ENCODE measurements at places on chromosomes 6 and 20.

GRCh38 chr6:130906736-130907381 is 79.7 kb downstream of the SMLR1 start:
- peak; percentile 34 for DNase-seq

DNA sequence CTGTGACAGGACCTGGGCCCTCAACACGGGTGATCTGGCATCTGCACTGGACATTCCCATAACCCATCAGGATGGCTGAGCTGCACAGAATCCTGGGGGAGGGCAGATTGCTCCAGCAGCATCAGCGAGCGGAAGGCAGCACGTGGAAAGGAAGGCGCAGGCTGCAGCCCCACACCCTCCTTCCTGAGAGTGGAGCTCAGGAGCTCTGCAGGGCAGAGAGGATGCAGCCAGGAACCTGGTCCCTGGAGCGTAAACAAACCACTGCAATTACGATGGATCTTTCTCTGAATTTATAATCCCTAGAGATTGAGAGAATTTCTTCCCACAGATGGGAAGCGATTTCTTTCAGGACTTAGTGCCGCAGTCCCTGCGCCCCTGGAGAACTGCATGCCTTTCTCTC is 39.7 kb upstream of the EMILIN3 start:
- no peak for DNase-seq

DNA sequence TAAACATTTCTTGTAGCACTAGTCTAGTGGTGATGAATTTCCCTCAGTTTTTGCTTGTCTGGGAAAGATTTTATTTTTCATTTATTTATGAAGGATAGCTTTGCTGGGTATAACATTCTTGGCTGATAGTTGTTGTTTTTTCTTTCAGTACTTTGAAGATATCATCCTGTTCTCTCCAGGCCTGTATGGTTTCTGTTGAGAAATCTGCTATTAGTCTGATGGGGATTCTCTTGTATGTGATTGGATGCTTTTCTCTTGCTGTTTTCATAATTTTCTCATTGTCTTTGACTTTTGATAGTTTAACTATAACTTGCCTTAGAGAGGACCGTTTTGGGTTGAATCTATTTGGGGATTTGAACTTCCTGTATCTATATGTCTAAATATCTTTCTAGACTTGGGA is 207.1 kb downstream of the PACRG start:
- no peak for DNase-seq

DNA sequence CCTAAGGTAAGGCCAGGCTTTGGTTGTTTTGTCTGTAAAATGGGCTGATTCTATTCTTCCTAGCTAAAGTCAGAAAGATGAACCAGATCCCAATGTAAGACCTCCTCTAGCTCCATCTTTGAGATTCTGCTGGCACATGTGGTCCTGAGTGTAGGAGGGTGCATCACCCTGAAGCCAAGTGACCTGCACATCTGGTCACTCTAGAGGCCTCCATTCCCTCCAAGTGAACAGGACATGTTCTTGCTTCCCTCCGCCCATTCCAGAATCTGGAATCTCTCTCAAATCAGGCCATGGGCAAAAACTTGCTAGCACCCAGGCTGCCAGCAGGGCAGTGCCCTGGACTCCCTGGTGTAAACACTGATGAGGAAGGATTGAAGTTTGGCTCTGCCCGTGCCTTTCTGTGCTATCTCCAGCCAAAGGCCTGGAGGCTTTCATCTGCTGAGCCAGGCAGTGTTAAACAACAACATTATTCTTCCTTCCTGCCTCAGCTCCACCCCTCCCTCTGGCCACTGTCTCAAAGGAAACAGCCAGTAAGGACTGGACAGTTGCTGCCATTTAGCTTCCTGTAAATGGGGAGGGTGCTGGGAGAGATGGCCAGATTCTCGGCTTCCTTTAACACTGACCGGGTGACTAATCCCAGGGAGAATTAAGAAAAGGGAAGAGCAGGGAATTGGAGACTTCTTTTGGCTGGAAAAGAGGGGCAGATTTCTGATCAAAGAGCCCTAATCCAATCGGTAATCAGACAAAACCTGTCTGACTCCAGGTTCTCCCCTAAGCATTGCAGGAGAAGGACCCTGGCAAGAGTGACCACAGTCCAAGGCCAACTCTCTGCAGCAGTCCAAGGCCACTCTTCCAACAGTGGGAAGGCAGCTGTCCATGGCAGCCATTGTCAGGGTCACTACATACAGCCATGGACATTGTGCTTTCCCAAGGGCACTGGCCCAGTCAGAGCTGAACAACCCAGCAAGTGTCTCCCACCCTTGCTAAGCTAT is 19.5 kb upstream of the ADGRF1 start:
- DNase-seq, result no peak

- DNase-seq, result no peak
These were observed 99.2 kb downstream of the LCA5 start for GRCh38 chr6:79438030-79438429.

GRCh38 chr6:32439602-32440214 is at the start of gene HLA-DRA:
TSS of gene HLA-DRA (plus strand) at chr6:32439887. CDS start at chr6:32439951, 64 bp downstream.
- peak; percentile 8 for DNase-seq

- peak; percentile 93 for DNase-seq
These were observed 10.9 kb downstream of the ZNF217 start for GRCh38 chr20:53582574-53583351.

- no peak for DNase-seq
These were observed 24.1 kb downstream of the ZHX3 start for GRCh38 chr20:41293269-41294037.

DNA sequence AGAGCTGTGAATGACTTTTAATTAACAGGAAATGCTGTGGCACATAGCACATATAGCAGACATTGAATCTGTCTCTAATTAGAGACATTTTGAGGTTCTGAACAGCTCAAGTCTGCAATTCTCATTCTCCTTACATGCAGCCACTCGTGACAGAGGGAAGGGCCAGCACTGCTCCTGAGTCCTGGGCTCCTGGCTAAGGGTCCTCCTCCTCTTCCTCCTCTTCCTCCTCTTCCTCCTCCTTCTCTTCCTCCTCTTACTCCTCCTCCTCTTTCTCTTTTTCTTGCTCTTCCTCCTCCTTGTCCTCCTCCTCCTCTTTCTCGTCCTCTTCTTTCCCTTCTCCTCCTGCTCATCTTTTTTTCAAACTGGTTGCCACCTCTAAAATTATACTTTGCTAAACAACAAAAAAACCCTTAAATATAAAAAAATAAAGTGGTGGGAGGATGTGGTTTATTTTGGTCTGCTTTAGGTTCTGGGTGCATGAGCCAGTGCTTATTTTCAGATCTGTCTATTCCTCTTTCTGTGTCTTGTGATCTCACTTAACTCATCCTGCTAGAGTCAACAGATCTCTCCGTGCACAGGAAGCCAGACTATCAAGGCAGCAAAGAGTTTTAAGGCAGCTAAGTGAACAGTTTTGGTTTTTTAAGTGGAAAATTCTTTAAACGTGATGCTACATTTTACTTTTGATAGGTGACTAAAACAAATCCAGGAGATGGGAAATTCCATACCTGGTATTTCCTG is 159.3 kb downstream of the CD83 start:
- no peak for DNase-seq

DNA sequence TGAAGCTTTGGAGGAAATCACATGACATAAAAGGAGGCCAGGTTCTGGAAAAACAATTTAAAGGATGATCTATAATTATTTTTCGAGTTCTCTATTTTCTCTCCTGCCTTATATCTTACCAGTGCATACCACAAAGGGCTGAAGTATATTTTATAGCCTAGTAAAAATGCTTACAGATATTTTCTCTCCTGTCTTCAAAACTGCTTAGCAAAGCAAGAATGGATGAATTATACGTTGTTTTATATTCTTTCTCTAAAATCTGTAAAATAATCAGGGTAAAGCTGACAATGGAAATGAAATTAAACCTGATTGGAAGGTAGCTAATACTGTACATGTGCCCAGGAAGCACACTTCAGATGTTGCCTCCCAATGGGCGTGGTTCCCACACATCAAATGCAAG is 123.7 kb downstream of the F13A1 start:
- no peak for DNase-seq

DNA sequence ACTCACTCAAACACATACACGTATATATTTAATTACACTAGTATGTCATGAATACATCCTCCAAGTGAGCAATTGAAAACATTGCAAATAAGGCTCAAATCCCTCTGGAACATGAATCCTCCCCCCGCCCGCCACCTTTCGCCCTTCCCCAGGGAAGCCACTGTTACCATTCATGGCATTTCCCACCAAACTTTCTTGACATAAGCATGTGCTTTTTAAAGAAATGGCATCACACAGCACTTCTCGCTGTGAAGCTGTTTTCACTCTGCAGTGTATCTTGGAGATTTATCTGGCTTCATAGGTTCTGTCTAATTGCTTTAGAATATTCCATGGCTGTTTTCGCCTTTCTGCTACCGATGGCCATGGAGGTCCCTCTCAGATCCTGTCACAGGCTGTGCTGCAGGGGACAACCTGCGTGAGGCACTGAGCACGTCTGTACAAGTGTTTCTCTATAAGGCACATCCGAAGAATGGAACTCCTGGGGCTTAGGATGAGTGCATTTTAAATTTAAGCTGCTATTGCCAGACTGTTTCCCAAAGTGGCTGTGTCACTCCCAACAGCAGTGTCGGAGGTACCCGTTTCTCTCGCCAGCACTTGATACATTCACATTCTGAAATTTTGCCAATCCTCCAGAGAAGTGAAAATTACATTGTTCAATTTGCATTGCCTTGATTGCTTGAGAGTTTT is 22.2 kb upstream of the PHACTR3 start:
- no peak for DNase-seq

- no peak for DNase-seq
These were observed 182.1 kb downstream of the UTRN start for GRCh38 chr6:144467172-144467762.

- DNase-seq, result no peak
These were observed 6.1 kb upstream of the HSPA1B start for GRCh38 chr6:31821301-31822035.

- DNase-seq, result no peak
These were observed 1025.0 kb upstream of the GJE1 start for GRCh38 chr6:141107591-141108160.

All from GM04503 (cell line).